ENCODE measurements at places on chromosomes 4 and X. TPM values are rescaled to one million over a fixed set of nuclear protein-coding genes. Genes with fewer than 3 reads are reported as not detected.

PRSS12 gene
- not detected for total RNA-seq

SERTM2 gene
- not detected for total RNA-seq

- H3K4me1 ChIP-seq = no peaks in the 10 kb centered on the region
- H3K27ac ChIP-seq = no peak overlapping the region
- H3K4me3 ChIP-seq = no peak overlapping the region
- DNase-seq = no peak
- H3K36me3 ChIP-seq = no peaks in the 10 kb centered on the region
- H3K27me3 ChIP-seq = peaks cover 3% of the 10 kb centered on the region
Measured at GRCh38 chr4:150212485-150212884, 134.2 kb downstream of the DCLK2 start.

DNA sequence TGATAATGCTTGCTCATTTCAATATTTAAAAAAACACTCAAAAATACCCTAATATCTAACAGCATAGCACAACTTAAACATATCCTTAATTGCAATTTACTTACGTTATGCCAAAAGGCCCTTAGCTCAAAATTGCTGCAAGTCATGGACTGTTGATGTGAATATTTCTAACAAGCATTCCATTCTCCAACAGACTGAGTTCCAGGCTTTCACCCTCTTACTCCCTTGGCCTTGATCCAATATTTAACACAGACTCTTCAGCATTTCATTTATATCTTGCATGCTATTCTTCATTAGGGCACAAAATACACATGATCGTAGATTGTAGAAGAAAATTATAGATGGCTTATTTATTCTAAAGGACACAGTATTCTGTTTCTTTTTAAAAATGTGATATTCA is 96.5 kb downstream of the RNF150 start:
- no peak overlapping the region for H3K27ac ChIP-seq
- no peak for DNase-seq
- H3K27me3 ChIP-seq = no peaks in the 10 kb centered on the region

DNA sequence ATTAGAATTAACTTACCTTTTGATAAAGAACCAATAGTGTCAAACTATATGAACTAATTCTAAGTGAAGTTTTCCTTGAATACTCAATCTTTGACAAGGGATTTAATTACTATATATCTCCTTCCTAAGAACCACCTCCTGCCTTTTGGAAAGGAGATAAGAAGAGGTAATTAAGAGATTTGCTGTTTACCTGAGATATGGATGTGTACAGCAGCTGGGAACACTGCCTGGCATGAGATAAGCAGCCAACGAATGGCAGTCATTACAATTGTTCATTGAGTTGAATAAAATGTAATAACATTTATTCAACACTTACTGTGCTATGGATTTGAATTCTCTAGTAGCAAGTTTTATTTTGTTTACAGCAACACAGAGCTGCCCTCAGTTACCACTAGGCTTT is 407.1 kb downstream of the SPOCK3 start:
- DNase-seq = no peak
- H3K36me3 ChIP-seq = no peaks in the 10 kb centered on the region
- H3K27me3 ChIP-seq = no peaks in the 10 kb centered on the region
- no peak overlapping the region for H3K27ac ChIP-seq
- H3K4me1 ChIP-seq = no peaks in the 10 kb centered on the region
